ENCODE measurements at places on chromosomes 6 and 20.

GRCh38 chr20:32031007-32031958 lies 20.8 kb upstream of the HCK start:
- DNase-seq, result peak; percentile 69

- no peak for DNase-seq
Measured at GRCh38 chr6:82030301-82030700, 217.2 kb downstream of the IBTK start.

DNA sequence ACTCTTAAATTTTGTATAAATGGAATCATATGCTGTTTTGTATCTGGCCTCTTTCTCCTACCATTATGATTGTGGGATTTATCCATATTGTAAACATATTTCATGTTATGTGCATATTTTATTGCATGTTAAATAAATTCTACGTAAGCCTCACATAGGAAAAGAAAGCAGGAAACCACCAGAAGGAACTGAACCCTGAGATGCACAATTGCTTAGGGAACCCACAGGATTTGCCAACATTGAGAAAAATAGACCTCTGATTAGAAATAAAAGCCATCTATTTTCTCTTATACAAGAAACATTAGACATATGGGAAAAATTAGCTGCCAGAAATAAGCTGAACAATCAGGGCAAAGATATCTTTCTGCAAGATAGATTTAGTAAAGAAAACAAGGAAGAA lies 111.2 kb upstream of the CARMIL1 start:
- DNase-seq, result no peak

DNA sequence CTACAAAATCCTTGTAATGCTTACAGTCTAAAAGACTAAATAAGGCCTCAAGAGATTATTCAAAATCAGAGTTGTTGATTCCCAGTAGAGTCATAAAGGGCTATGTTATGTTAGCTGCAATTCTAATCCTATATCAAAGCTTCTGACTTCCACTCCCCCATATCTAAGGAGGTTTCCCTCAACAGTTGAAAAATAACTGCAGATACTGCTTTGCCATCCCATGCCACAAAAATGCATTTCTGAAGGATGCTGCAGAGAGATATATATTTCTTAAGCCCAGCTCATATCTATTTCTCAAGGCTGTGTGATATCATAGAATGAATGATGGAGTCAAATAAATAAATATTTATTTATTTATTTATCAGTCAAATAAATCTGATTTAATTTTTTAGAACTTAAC lies 332.3 kb downstream of the LAMA2 start:
- DNase-seq, result no peak

- no peak for DNase-seq
Measured at GRCh38 chr6:113630738-113631535, 226.2 kb upstream of the MARCKS start.
